ENCODE measurements at places on chromosomes 7 and 10.

DNA sequence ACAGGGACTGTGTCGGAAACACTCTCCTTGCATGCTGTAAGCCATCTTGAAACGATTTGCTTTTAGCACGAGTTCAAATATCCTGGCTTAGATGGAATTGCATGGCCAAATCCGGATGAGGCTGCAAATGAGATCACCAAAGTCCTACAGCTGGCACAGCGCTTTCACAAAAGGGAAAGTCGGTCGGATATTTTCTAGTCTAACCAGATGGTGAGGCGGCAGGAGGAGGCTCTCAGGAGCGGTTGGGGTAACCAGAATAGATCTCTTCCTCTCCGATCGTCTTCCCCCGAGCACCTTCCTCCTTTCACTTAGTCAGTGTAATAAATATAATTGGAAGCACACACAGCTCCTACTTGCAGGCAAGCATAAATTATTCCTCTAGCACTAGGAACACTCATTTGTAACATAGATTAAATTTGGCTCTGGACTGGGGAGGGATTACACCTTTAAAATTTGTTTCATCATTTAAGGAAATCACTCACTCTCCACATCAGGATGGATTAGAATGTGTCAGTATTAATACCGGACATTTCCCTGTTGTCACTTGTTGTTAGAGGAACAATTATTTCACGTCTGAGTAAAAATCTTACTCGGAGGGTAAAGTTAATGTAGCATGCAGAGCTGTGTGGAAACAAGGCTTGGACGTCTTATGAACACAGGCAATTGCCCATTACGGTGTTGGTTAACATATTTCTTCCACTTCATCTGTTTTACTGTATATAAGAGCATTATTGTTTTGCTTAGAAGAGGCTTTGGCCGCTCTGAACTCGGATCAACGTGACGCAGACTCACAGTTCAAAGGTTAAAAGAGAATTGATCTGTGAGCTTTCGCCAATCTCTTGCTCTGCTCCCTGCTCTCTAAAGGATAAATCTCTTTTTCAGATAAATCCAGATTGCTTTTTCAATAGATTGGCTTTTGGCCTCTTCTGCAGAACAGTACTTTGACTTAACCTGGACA is 857.9 kb downstream of the TYW1 start:
- DNase-seq = no peak

DNA sequence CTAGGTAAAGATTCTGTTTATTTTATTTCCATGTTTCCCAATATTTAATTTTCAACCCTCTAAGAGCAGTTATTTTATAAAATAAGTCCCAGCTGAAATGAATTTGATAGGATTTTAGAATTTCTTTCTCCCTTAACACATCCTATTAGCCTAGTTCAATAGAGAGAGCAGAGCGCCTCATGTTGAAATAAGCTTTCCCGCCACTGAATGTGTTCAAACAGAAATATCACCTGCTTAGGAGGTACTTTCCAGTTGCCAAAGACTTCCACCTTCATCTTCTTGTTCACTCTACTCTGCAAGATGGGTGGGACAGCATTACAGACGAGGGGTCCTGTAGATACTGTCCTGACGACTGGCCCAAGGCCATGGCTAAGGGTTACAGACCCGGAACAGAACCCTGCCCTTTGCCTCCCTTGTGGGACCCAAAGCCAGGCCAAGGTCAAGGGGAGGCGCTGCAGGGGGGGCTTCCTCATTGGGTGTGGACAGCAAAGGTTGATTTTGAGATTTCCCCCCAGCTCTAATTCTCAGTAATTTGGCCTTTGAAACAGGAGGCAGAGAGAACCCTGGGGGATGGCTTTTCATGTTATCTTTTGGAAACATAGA is 62.0 kb downstream of the PARP12 start:
- DNase-seq = no peak

DNA sequence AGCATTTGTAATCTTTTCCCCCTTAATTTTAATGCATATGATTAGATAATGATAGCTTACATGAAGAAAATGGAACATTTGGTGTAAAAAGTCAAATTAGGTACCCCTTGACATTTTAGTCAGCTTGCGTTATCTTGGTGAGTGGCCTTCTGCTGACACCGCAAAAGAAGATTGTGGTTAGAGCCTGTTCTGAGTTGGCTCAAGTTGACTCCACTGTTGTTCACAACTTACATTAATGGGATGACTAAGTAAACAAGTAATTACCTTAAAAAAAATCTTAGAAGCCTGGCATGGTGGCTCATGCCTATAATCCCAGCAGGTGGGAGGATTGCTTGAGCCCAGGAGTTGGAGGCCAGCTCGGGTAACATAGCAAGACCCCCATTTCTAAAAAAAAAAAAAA is 24.2 kb downstream of the TRRAP start:
- DNase-seq = no peak

- no peak for DNase-seq
These were observed 9.4 kb upstream of the ADO start for GRCh38 chr10:62795100-62795499.

DNA sequence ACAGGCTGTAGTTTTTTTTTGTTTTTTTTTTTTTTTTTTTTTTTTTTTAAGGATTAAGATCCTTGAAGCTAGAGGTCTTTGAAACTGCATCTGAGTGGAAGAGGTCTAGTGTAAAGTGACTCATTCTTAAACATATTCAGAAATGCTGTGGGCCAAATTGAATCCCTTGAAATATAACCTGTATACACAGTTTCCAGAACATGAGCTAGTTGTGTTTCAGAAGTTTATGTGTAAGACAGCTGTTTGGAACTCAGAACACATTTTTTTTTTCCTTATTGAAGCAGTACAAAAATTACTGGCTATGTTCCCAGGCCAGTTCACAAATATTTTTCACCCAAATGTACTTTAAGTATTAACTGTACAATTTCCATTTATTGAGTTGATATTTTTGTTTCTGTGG is 67.9 kb downstream of the PPP1R9A start:
- DNase-seq = no peak

DNA sequence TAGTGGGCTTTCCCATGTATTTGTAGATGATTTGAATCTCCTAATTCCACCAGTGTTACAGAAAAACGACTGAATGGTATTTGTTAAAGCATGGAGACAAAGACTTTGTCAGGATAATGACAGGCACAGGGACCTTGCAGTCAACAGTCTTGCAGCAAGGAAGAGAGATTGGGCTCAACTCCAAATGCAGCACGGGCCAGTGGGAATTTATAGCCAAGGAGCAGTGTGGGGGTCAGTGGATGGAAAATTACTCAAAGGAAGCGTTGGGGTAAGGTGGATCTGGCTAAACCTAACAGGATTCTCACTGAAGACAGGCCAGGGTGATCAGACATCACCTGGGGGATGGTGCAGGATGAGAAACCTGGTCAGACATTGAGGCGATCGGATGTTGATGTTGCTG is 24.3 kb downstream of the CPVL start:
- DNase-seq = no peak

GRCh38 chr10:100006243-100006886 is 3.4 kb downstream of the DNMBP start:
- no peak for DNase-seq

DNA sequence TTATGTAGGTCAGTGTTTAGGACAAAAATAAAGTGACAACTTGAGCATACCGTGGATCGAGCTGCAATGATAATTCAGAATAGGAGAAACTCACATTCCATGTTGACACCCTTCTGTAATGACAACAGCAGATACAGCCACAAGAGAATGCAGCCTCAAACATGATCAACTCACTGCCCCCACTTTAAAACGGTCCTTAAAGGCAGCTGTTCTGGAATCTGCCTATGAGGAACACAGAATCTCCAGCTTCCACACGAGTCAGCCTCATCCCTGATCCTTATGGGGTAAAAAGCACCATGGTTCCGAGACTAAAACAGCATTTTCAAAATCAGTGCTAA is 32.5 kb upstream of the DAGLB start:
- DNase-seq = no peak

GRCh38 chr10:17912754-17913153 is 39.0 kb upstream of the SLC39A12 start:
- DNase-seq = no peak

DNA sequence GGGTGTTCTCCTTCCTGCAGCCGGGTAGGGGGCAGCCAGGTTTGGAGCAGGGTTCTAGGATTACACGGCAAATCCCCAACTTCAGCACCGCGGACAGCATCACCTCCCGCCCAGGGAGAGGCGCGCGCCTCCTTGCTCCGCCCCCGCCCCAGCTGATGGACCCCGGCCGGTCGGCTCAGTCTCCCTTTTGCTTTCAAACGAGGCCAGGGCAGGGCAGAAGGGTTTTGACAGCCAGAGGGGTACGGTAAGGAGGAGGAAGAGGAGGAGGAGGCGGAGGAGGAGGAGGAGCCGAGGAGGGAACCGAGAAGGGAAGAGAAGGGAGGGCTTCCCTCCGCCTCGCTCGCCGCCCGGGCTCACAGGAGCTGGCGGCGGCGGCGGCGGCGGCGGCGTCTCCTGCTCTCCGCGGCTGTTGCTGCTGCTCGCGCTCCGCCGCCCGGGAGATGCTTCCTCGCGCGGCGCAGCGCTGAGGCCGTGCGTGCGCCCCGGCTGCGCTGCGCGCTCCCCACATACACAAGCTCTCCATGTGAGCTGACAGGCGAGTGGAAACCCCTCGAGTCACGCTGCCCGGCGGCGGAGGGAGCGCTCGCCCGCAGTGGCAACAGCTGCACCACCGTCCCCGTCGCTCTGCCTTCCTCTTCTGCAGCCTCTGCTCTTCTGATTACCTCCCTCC is 615 bp upstream of the CNTNAP2 start:
- peak; percentile 27 for DNase-seq

- DNase-seq = no peak
These were observed 71.6 kb downstream of the AKR1C4 start for GRCh38 chr10:5268234-5268633.

DNA sequence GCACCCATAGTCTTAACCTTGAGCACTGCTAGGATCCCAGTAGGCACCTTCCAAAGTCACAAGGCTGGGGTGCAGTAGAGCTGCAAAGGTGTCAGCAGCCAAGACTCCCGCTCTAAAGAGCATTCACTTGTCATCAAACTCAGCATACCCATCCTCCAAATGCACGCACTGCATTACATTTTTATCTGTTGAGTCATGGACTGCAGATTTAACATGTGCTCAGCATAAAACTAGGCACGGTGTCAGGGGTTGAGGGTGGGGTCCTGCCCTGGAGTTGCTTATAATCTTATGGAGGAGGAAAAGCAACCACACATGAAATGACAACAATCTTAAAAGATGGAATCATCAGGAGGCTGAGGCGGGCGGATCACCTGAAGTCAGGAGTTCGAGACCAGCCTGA is 102.6 kb downstream of the PARP12 start:
- no peak for DNase-seq

- no peak for DNase-seq
These were observed 28.7 kb upstream of the NAMPT start for GRCh38 chr7:106313456-106313901.

- DNase-seq = no peak
These were observed 23.7 kb downstream of the SLC26A4 start for GRCh38 chr7:107684287-107684686.

GRCh38 chr7:111229916-111230315 is 139.0 kb downstream of the LRRN3 start:
- DNase-seq = no peak

DNA sequence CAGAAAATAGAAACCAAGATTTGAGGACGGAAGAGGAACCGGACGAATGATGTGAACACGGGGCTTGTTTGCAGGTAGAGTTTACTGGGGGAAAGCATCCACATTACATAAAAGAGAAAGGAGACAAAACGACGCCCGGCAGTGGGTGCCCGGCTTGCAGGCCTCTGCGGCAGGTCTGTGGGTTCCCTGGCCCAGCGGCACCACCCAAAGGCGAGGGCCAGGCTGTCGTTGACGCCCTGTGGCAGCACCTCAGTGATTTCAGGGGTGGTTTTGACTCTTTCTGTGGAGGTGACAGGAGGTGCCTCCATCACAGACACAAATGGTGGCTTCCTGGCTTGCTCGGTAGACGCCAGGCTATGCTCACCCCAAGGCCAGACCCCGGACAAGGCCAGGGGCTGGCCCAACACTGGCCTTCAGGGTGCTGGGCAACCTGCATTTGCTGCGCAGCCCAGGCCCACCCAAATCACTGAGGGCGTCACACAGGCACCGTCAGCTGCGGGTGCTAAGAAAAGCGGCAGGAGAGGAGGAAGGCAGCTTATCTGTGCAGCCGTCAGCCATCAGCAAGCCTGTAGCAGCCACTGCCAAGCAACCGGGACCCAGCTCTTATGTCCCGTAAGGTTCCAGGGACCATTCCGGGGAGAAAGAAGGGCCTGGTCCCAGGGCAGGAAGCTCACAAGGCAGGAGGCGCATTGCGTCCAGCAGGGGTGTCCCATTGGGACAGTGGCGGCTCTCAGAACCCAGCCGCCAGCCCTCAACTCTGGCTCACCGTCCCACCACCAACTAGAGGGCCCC is 230.3 kb downstream of the PTPRN2 start:
- DNase-seq = no peak

- DNase-seq = no peak
These were observed 63.6 kb upstream of the DKK1 start for GRCh38 chr10:52250510-52250909.

GRCh38 chr7:128781126-128781525 is 5.5 kb upstream of the OPN1SW start:
- DNase-seq = no peak

DNA sequence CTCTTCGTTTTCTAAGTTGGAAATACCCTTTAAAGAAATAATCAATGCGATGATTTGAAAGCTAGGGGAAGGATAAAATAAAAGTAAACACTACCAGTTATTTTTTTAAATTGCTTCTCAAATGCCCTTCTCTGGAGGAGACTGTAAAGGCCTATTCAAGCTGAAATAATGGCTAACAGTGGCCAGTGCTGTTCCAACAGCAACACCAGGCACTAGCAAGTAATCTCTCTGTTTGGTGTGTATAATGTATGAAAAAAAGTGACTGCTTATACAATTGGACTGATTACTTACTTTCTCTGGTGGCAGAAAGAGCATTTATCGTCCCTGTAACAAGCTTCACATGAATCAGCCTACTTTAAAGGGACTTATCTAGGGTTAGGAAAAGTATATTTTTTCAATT is 102.7 kb downstream of the CSTF2T start:
- no peak for DNase-seq

GRCh38 chr10:73414230-73414945 is 530 bp upstream of the ANXA7 start:
- DNase-seq = no peak

DNA sequence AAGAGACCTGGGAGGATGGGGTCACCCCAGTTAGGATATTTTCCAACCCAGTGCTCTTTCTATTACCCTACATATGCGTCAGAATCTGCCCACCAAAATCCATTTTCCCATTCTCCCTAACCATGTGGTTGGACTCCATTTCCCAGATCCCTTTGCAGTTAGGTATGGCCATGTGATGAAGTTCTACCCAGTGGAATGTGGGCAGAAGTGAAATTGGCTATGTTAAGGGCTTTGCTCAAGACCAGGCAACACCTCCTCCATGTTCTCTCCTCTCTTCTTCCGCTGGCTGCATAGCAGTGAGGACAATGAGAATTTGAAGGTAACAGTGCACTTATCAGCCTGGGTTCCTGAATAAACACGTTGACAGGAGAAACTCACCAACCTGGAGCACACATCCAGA is 111.3 kb downstream of the CABCOCO1 start:
- no peak for DNase-seq

- DNase-seq = no peak
These were observed 73.3 kb downstream of the SKIDA1 start for GRCh38 chr10:21452203-21452602.
